ENCODE measurements at places on chromosomes 7 and 10.

GRCh38 chr7:28958235-28958979 is at the start of gene TRIL:
TSS of gene TRIL (minus strand) at chr7:28958330. CDS start at chr7:28958046, 284 bp downstream.
- DNase-seq = no peak

GRCh38 chr7:55409482-55410225 is 44.5 kb downstream of the LANCL2 start:
- DNase-seq = no peak

GRCh38 chr7:103865442-103865841 is 124.0 kb downstream of the RELN start:
- DNase-seq = no peak

GRCh38 chr7:86926732-86927131 is 132.7 kb downstream of the ELAPOR2 start:
- no peak for DNase-seq

- DNase-seq = no peak
Measured at GRCh38 chr7:137715121-137715520, 131.7 kb downstream of the DGKI start.

Data from stimulated activated CD4-positive, alpha-beta T cell treated with anti-CD3 and anti-CD28 coated beads, Interleukin-4, amount 100 ng/mL, for 48 hours (primary cell).